ENCODE measurements at places on chromosomes 13 and 19. TPM values are rescaled to one million over a fixed set of nuclear protein-coding genes. Genes with fewer than 3 reads are reported as not detected.
A peak's percentile ranks its signal among the peaks of the same experiment; 100 is the strongest.

The PSG11 gene
- total RNA-seq = not detected

The SLC1A5 gene
- 3.1 TPM for total RNA-seq

The DACH1 gene
- total RNA-seq = 0.80 TPM

The COL4A1 gene
- total RNA-seq = 89.8 TPM

DNA sequence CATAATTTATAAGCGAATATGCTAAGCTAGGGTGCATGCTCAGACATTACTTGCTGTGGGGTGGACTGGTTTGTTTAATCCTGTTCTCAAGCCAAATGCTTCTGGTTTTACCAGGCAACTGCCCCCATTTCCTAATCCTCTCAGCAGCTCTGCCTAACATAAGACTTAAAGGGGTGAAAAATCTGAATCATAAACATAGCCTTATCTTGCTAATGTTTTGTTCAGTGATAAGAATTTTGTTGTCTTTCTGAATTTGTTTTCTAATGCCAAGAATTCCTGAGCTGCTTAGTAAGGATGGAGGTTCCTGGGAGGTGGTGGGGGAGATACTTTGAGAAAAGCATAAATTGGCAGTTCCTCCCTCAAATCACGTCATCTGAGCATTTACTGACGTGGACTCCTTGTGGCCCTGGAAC is 42.7 kb downstream of the ING1 start:
- no peak for DNase-seq

GRCh38 chr19:947707-948539 is 22.1 kb downstream of the ARID3A start:
- DNase-seq = peak; percentile 70

DNA sequence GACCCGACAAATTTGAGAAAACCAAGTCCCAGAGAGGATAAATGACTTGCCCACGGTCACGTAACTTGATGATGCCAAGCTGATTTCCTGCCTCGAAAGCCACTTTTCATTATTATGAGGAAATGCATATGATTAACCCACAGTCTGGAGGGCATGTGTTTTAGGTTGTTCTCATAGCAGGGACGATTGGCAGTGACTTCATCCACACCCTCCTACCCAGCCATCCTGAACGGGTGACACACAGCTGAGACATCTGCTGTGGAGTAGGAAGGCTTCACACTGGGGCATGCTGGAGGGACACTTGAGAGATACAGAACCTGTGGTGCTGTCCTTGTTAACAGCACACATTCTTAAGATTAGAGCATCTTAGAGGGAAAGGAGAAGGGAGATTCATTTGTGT is 65.4 kb upstream of the WDFY2 start:
- no peak for DNase-seq

GRCh38 chr19:10766671-10767201 is 48.9 kb downstream of the DNM2 start:
- DNase-seq = no peak

GRCh38 chr19:51146751-51147150 is 4.7 kb downstream of the SIGLEC7 start:
- DNase-seq = no peak

- peak; percentile 52 for DNase-seq
Measured at GRCh38 chr13:95267662-95268342, 33.4 kb downstream of the ABCC4 start.

DNA sequence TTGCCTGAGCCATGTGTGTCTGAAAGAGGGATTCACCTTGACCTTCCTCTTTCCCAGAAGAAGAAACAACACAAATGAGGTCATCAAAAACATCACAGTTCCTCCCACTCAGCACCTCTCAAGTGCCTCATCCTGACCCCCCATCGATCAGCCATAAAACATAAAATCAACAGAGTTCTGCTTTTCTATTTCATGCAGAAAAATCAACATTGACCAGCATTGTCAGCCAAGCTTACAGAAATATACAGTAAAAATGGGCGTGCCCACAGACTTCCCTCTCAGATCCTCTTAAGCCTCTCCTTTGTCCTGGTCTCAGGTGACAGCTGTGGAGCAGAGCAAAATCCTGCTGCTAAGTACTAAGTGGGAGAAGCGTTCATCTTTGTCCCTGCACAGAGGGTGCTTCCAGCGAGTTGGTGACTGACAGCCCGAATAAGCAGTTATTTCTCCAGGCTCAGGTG is 213.3 kb downstream of the OLFM4 start:
- no peak for DNase-seq

GRCh38 chr13:43905435-43906031 is 25.8 kb downstream of the LACC1 start:
- no peak for DNase-seq

GRCh38 chr13:50106559-50106958 is 91.3 kb downstream of the KCNRG start:
- DNase-seq = no peak

DNA sequence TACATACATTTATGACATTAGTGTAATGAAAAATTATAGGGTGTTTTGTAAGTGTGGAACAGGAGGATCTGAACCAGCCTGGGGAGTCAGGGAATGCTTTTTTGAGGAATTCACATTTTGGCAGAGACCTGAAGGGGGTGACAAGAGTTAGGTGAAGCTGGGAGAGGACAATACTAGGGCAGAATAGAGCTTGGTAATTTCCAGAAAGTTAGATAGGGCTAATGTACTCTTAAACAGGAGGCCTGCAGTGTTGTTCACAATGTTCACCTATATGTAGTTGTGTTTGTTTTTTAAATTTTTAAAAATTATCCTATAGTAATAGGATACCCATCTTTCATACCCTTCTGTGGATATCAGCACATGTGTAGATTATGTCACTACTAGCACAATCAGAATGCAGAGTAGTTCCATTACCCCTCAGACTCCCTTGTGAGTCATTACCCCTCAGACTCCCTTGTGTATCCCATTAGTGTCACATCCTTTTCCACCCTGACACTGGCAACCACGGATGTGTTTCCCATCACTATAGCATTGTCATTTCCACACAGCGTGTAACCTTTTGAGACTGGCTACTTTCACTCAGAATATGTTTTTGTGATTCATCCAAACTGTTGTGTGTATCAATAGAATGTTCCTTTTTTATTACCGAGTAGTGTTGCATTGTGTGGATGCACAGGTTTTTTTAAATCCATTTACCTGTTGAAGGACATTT is 43.1 kb downstream of the PCCA start:
- no peak for DNase-seq

- no peak for DNase-seq
Measured at GRCh38 chr13:113040031-113040430, 65.6 kb upstream of the F7 start.

DNA sequence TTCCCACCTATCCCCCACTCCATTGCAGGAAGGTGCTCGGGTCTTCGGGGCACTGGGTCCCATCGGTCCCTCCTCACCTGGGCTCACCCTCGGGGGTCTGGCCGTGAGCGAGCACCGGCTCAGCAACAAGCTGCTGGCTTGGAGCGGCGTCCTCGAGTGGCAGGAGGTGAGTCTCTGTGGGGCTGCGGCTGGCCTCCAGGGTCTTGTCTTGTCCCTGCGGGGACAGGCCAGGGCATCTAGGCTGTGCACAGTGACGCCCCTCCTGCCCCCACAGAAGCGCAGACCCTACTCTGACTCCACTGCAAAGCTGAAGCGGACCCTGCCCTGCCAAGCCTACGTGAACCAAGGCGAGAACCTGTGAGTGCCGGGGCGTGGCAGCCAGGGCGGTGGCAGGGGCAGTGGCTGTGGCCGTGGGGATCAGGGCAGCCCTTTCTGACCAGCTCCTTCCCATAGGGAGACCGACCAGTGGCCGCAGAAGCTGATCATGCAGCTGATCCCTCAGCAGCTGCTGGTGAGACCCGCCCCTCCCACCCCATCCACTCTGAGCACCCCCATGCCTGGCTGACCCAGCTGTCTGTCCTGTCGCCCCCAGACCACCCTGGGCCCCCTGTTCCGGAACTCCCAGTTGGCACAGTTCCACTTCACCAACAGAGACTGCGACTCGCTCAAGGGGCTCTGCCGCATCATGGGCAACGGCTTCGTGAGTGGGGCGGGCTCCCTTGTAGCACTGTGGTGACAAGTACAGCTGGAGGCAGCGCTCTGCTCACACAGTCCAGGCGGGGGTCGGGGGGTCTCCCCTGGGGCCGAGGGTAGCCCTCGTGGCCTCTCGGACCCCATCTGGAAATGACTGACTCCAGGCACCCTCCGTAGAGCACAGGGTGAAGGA is 3.7 kb downstream of the PTOV1 start:
- peak; percentile 58 for DNase-seq

DNA sequence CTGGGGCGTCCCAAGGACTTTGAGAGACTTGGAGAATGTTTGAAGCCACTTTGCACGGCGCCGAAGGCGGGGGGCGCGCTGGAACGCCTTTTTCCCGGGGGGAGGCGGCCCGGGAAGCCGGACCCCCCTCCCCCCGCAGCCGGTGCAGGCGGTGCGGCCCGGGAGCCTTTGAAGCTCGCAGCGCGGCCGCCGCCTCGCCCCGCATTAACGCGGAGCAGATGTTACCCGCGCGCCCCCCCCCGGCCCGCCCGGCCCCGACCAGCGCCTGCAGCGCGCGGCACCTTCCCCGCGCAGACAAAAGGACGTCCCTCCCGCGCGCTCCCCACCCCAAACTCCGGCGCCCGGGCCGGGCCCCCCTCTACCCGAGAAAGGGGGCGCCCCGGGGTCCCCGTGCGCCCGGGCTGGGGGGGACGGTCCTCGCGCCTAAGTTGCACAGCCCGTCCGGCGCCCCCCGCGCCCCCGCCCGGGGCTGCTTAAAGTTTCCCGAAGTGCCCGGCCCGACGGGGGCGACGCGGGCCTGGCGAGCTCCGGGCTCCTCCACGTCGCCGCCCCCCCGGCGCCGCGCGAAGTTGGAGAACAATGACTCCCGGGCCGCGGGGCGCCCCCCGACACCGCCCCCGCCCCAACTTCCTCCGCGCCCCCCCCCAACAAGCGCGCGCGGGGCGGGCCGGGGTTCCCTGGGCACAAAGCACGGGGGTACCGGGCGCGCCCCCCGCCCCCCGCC is 685 bp downstream of the TCF3 start:
- DNase-seq = peak; percentile 50

- DNase-seq = peak; percentile 46
Measured at GRCh38 chr13:111962431-111962891, 104.5 kb upstream of the SOX1 start.

DNA sequence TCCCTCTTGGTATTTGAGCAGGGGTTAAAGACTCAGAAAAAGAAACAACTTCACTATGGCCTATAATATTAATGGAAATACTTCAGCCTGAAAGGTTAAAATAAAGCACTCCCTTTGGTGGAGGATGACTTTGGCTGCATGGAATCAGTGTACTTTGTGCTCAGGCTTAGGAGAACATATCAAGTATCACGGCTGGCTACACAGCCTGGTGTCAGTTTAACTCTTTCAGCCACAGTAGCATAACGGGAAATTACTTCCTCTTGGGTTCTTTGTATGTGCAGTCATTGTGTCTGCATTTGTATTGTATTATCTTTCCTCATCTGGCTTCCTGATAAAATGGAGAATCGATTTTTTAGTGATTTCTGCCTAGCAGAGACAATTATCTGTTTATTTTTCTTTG is 239.0 kb downstream of the GGACT start:
- DNase-seq = no peak

DNA sequence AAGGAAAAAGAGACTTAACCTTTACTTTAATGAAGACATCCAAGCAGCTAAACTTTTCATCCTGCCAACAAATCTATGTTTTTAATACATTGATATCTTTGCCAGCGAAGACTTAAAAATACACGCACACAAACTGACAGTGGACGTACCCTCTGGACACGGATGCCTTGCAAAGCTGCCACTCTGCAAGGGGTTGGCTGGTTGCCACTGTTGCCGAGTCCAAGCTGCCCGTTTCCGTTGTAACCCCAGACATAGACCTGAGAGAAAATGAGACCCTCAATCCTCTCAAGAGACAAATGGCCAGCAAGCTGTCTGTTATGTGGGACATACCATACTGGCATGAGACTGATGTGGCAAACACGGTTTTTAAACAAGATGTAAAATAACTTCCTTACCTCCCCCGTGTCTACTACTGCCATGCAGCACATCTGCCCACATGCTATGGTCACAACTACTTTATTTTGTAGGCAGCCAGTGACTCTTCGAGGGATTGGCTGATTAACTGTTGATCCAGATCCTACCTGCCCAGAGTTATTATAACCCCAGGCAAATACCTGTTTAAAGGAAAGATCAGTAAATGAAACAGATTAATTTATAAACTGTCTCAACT is 21.2 kb downstream of the RCBTB2 start:
- DNase-seq = no peak

- DNase-seq = no peak
Measured at GRCh38 chr19:35846038-35846668, 6.2 kb downstream of the NPHS1 start.

GRCh38 chr13:97866346-97866745 is 87.1 kb upstream of the IPO5 start:
- DNase-seq = no peak

DNA sequence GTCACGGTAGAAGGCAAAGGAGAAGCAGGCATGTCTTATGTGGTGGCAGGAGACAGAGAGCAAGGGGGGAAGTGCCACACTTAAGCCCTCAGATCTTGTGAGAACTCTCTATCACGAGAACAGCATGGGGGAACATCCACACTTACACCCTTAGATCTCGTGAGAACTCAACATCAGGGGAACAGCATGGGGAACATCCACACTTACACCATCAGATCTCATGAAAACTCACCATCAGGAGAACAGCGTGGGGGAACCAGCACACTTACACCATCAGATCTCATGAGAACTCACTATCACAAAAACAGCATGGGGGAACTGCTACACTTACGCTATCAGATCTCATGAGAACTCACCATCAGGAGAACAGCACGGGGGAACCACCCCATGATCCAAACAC is 445.0 kb downstream of the MYO16 start:
- no peak for DNase-seq
